ENCODE measurements at places on chromosomes 4 and X.

DNA sequence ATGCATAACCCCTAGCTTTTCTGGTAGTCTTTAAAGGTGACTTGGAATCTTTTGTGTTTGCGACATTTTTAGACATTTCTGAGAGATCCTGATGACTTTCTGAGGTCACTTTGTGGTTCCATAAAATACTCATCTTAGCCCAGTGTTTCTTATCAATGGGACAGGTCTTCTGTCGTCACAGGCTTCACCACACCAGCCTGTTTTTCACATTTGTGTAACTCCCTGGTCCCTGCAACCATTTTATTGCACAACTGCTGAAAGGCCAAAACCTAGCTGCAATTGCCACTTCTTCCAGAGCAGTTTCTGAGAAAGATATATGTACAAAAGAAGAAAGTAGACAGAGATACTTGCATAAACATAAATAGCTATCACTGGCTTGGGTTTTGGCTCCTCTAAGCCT is 120.9 kb downstream of the IL15 start:
- no peak for DNase-seq

- no peak for DNase-seq
These were observed 226.9 kb downstream of the FBXW7 start for GRCh38 chr4:152308951-152309350.

GRCh38 chr4:40254608-40255392 is 58.0 kb downstream of the RHOH start:
- no peak for DNase-seq

GRCh38 chr4:52780206-52780605 is 29.0 kb upstream of the ERVMER34-1 start:
- no peak for DNase-seq

- DNase-seq: no peak
These were observed 3.3 kb upstream of the EREG start for GRCh38 chr4:74361671-74362070.

GRCh38 chr4:146401274-146401673 is 120.5 kb downstream of the SLC10A7 start:
- no peak for DNase-seq

DNA sequence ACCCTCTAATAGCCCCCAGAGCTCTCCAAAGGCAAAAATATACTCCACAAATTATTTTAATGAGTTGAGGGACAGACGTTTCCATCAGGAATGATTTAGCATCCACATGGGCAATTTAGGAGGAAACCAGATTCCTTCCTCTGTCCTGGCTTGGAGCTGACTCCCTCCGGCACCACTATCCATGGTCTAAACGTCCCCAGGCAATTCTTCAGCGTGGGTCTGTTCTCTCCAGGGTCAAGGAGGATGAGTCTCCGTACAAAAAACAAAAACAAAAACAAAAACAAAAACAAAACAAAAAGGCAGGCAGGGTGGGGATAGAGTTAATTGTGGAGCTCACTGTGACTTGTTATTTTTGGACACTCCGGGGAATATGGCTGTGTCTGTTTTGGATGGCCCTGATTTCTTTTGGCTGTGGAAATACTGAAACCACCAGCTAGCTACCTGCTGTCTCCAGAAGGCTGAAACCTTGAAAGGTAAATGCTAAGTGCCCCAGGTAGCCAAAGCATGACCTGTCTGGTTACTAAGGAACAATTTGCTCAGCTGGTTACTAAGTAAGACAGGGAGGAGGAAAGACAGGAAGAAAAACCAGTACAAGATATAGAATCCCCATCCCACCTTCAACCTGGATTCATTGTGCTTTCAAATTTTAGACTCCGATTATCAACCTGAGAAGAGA is 419.1 kb upstream of the LCORL start:
- no peak for DNase-seq

- no peak for DNase-seq
These were observed 56.3 kb downstream of the PTCHD1 start for GRCh38 chrX:23390979-23391378.

DNA sequence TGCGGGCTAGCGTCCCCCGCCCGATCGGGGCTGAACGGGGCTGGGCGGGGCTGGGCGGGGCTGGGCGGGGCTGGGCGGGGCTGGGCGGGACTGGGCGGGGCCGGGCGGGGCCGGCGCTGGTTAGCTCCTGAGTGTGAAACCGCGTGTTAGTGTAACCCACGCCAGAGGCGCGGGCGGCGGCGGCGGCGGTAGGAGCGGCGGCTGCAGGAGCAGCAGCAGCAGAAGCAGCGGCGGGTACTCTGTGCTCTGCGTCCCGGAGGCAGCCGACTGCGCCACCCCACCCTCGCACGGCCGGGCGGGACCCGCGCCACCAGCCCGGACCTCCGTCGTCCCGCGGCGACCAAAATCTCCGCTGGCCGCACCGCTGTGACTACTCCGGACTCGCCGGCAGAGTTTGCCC is 128.1 kb downstream of the LAS1L start:
- no peak for DNase-seq

DNA sequence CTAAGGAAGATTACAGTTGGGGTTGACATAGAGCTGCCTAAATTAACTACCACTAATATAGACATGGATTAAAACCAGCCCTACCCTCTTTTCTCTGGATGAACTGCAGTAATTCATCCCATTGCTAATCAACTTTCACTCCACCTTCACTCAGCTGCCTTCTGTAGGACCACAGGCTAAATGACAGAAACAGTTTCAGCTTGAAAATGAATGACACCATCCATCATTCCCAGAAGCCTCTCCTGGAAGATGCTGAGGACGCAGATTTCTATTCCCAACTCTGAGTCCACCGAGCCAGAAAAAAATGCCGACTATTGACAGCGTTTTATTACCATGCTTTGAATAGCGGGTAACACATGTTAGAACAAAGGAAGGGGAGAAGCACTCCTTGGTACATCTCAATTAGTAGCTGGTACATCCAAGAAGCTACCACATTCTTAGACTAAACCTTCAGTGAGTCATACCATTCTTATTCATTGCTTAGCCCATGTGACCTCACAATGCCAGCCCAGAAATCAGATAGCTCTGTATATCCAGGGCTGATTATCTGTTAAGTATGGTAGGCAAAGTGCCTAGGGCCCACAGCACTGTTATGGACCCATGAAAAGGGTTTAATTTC is 25.3 kb downstream of the DCX start:
- DNase-seq: no peak

GRCh38 chr4:99722006-99722405 is 64.4 kb upstream of the C4orf54 start:
- DNase-seq: no peak

DNA sequence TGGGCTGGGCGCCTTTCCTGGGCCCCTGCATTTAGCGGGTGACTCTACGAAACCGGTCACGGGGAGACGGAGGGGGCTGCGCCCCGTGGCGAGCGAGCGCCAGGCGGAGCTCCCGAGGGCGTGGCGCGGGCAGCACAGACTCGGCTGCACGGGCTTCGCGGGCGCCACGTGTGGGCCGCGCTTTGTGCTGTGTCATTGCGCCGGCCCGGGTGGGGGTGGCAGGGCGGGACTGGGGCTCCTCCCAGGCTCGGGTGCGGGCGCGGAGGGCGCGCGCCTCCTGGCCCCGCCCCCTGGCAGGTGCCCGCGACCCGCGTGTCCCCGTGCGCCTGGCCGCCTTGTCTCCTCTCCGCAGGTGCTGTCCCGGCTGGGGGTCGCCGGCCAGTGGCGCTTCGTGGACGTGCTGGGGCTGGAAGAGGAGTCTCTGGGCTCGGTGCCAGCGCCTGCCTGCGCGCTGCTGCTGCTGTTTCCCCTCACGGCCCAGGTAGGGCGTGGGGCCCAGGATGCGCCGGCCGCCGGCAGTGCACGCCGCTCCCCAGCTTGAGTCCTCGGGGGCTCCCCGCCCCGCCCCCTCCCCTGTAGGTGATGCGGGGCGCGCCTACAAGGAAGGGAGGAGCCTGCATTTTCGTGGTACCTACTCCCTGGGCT is 651 bp downstream of the UCHL1 start:
- no peak for DNase-seq

Measured in stimulated activated CD8-positive, alpha-beta memory T cell treated with anti-CD3 and anti-CD28 coated beads, Interleukin-2, amount 100 ng/mL, for 1 hour (primary cell).